ENCODE measurements at places on chromosomes 2 and 18.

- DNase-seq, result peak; percentile 9
Observed at GRCh38 chr2:190627448-190628412, 21.2 kb upstream of the NAB1 start.

- DNase-seq, result no peak
Observed at GRCh38 chr2:126645211-126645618, 10.7 kb upstream of the GYPC start.

- no peak for DNase-seq
Observed at GRCh38 chr2:182101263-182101662, 115.6 kb downstream of the PPP1R1C start.

DNA sequence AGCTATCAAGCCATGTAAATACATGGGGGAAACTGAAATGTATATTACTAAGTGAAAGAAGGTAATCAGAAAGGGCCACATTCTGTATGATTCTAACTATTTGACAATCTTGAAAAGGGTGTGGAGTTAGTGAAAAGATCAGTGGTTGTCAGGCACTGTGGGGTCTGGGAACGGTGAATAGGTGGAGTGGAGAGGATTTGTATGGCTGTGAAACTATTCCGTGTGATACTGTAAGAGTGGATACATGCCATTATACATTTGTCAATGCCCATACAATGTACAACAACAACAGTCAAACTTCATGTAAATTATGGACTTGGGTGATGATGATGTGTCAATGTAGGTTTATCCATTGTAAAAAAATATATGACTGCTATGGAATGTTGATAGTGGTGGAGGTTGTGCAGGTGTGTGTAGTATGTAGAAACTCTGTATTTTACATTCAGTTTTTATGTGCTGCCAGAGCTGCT is 1116.2 kb downstream of the SUCLG1 start:
- no peak for DNase-seq

DNA sequence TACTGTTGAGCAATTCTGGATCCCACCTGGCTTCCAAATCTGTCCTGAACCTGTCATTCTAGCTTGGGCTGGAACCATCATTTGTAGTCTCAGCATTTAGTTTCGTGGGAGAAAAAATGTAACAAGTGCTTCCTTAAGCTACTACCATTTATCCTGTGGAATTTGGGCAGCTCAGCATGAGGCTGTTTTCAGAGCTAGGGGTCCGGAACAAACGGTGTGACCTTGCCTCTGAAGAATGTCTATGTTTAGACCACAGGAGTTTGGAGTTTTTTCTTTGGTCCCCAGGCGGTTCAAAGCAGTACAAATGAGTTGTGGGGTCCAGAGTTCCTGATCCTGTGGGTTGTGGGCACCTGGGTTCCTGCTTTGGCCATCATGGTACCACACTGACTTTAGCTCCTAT is 59.1 kb upstream of the TMEM178A start:
- DNase-seq, result no peak

DNA sequence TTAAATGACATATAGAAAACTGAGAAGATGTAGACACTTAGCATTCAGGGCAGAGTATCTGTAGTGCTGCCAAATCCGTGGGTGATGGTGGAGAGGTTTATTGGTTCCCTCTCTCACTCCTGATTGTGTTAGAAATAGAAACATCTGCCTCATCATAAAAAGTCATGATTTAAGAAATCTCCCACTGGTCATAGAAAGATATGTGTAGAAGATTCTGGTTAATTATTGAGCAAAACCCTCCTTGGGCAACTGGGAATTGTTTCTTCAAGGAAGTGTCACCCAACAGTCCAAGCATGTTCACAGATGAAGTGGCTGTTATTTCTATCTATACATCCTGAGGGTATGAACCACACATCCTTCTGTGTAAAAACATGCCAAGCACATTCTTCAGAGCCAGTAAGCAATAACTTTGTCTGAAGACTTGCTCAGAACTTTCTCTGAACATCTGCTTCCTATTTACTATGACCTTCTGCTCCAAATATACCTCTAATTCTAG is 33.6 kb upstream of the CHRNA1 start:
- no peak for DNase-seq

GRCh38 chr2:45647356-45647755 is 4.1 kb upstream of the PRKCE start:
- DNase-seq, result no peak

DNA sequence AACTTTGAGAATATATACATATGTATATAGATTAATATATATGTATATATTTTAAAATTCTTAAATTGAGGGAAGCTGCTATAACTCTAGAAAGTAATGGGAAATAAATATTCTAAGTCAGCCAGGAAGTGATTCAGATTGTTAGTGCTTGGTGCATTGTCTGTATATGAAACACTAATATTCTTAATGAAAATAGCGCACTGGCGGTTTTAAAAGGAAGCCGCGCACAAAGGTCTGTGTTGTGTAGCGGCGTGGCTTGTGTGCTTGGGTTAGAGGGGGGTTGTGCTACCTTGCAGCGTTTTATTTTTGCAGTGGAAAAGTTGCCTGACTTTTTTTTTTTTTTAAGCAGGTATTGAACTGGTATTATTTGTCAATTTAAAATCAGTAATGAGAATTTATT is 11.3 kb downstream of the TSHZ1 start:
- no peak for DNase-seq

DNA sequence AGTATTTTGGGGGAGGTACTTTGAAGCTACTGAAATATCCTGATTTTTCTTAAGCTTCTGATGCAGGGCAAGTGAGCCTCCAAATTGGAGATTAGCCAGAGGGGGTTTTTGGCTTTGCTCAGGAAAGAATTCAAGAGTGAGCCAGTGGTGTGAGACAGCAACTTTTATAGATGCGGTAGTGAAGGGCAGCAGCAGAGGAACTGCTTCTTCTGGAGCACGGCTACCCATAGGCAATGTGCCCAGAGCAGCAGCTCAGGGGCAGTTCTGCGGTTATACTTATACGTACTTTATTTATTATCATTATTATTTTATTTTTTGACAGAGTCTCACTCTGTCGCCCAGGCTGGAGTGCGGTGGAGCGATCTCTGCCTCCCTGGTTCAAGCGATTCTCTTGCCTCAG is 19.8 kb upstream of the NT5DC4 start:
- DNase-seq, result no peak

DNA sequence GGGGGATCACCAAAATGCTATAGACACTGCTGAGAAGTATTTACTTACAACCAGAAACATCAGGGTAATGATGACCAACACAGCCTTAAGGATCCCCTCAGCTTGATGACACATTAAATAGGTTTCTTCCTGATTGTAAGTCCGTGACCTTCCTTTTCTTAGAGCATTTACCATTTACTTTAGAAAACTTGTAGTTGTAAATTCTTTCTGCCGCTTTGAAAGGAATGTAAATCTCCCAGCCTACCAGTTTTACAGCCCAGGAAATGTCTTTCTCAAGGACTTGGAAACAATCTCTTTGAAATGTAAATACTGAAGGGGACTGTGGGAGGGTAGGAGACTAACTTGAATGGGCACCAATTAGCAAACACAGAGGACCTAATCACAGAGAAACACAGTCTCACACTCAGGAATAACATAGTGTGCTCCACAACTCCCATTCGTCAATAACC is 278.6 kb downstream of the DSC3 start:
- no peak for DNase-seq

DNA sequence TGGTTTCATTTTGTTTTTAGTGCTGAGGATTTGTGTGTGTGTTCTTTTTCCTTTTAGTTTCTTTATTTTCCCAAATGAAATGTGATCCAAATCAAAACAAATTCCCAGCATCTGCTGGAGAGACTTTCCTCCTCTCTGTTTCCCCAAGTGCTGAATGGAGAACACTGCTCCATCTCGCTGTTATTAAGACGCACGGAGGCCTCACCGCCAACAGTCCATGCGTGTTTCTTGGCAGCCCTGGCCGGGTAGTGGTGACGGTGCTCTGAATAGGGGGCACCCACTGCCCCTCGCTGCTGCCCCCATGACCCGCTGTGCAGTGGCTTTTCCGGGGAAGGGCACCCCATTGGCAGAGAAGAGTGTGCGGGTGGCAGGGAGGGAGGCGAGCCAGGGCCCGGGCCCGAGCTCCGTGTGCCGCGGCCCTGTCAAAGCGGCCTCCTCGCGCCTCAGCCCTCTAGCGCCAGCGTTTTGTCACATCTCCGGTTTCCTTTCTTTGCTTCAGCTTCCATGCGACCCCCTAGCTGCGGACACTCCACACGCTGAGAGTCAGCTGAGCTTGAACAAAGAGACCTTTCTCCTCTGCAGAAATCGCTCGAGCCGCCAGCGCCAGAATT is 473.7 kb upstream of the SALL3 start:
- DNase-seq, result no peak

GRCh38 chr2:53755121-53755520 is 12.5 kb upstream of the CHAC2 start:
- DNase-seq, result no peak

DNA sequence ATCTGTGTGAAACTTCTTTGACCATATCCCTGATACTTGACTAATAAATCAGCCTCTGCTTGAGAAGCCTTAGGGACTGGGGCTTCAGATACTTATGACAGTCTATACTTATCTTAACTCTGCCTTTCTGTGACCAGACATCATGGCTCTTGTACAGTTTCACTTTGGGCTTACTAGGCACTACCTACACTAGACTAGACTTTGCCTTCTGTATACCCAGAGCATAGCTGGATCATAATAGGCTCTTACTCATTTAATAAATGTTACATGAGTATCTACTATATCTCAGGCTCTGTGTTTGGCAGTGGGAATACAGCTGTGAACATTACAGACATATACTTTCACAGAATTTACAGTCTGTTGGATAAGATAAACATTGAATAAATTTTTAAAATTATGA is 9.0 kb downstream of the UGP2 start:
- no peak for DNase-seq

DNA sequence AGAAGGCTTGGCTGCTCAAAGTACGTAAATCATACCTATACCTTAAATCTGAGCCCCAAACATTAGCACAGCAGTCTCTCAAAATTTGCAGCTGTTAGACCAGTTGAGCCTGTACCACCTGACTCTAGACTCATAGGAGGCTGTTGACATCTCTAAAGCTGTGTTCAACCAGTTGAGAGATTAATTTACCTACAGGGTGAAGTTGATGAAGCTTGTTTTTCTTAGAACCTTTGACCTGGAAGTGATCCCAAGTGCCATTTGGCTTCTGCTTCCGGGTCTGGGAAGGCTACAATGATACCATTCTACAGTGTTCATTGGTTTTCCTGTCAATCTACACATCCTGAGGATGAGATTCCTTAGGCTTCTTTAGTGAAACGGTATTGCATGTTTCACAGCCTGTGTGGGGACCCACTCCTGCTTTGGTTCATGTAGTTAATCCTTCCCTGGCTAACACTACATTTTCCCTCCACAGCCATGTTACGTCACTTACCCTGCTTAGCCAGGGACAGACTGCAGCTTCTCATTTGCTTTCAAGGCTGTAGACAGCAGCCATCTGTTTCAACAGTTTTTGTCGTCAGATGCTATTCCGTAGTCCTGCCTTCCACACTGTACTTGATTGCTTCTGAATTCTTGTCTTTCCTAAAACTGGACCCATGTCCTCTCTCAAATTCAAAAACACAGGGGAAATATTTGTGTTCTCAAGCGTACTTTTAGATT is 4.7 kb upstream of the IL1RL2 start:
- DNase-seq, result no peak

DNA sequence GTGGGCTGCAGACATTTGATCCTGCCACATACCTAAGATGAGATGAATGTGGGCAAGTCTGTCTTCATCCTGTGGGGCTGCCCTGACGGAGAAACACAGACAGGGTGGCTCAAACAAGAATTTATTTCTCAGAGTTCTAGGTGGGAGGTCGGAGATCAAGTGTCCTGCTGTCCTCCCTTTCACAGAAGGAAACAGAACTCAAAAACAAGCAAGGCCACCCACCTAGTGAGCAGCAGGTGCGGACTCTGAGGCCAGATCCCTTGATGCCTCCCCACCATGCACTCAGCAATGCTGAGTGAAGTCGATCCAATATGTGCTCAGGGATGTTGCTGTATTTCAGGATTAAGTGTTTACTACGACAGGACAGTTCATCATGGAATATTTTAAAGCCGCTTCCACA is 63.0 kb upstream of the SNTG2 start:
- DNase-seq, result no peak

- DNase-seq, result no peak
Observed at GRCh38 chr2:71864085-71864484, 283.6 kb downstream of the CYP26B1 start.

- DNase-seq, result no peak
Observed at GRCh38 chr2:219525533-219526232, 11.4 kb downstream of the ASIC4 start.

GRCh38 chr2:98028931-98029717 is 33.4 kb upstream of the TMEM131 start:
- DNase-seq, result no peak

- DNase-seq, result no peak
Observed at GRCh38 chr2:218732052-218732760, 21.6 kb downstream of the TTLL4 start.

- DNase-seq, result no peak
Observed at GRCh38 chr18:56835331-56835730, 184.2 kb downstream of the WDR7 start.

- no peak for DNase-seq
Observed at GRCh38 chr2:33209976-33210375, 263.2 kb downstream of the LTBP1 start.

- no peak for DNase-seq
Observed at GRCh38 chr2:62229082-62229605, 33.2 kb downstream of the B3GNT2 start.

DNA sequence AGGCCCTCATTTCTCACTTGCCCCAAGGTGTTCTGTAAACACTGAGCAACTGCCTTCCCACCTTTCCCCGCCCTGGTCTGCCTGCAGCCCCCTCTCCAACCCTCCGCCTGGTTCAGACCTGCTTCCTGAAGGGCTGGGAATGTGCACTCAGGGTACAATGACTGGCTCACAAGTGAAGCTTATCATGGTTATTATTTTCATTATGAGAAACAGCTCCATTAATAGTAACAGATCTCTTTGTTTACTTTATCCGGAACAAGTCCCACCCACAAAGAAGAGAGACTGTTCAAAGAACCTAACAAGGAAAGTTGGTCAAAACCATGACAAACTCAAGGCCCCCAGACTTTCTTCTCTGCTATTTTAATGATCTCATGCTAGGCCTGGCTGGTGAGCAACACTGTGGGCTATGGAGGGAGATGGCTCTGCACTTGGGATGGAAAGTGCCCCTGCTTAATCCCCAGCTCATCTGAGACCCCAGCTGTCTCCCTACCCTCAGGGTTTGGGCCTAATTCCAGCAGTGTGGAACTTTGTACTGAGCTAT is 36.7 kb downstream of the ARHGAP25 start:
- DNase-seq, result no peak

DNA sequence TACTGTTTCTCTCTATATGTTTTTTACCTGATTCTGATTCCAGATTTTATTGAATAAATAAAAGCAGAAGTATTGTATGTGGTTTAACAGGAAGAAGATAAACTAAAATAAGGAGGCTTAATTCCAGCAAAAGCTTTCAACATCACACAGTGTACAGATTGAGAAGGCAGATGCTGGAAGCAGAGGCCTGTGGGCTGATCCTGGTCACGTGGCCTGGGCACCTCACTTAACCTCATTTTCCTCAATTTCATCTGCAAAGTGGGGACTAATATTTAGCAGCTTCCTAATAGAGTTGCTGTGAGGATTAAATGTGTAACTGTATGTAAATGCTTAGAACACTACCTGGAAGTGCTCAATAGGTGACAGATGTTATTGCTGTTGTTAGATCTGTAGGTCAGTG is 58.0 kb downstream of the CDCA7 start:
- no peak for DNase-seq

GRCh38 chr2:140624200-140624599 is 1506.6 kb downstream of the LRP1B start:
- DNase-seq, result no peak
